ENCODE measurements at places on chromosomes 16 and 17. TPM values are rescaled to one million over a fixed set of nuclear protein-coding genes. Genes with fewer than 3 reads are reported as not detected.

The DOK4 gene
- 23.2 TPM for total RNA-seq

DNA sequence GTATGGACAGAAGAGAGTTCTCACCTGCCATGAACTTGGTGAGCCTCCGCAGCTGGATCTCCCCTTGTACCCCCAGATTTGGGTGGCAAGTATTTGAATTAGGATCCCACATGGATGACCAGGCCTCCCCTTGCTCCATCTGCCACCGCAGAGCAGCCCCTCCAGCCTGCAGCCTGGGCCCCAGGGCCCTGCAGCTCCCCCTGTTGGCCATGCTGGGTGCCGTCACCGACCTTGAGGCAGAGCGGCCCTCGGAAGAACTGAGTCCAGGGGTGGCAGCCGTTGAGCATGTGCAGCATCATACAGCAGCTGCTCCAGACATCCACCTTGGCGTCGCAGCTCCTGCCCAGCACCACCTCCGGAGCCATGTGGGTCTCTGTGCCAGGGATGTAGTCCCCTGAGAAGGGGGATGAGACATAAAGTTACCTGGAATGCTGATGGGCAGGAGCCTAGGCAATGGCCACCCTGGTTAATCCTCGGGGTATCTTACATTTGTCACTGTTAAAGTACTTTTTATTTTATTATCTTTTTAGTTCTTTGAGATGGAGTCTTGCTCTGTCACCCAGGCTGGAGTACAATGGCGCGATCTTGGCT lies 9.0 kb upstream of the SPATA32 start:
- no peak for DNase-seq

- DNase-seq = peak; percentile 75
These were observed 237.3 kb upstream of the WSCD1 start for GRCh38 chr17:5832886-5833285.

- no peak for DNase-seq
These were observed 5.5 kb upstream of the SRL start for GRCh38 chr16:4247460-4247784.

- DNase-seq = no peak
These were observed 184.0 kb downstream of the ZNF18 start for GRCh38 chr17:11813278-11813677.

The NEUROD2 gene
- total RNA-seq = not detected

- no peak for DNase-seq
These were observed 27.1 kb downstream of the OGFOD1 start for GRCh38 chr16:56478281-56479049.

DNA sequence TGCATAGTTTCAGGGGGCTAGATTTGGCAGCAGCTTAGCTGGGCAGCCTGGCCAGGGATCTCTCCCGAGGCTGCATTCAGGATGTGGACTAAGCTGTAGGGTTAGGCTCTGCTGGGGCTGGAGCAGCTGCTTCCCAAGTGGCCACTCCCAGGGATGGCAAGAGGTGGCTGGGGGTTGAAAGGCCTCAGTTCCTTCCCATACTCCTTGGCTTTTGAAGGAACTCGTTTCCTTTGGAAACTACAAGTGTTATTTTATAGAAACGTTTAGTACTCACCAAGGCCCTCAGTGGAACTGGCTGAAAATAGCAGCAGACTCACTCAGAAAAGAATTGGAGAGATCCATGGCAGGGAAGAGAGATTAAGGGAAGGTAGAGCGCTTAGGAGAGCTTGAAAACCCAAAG lies 76.4 kb downstream of the WWP2 start:
- no peak for DNase-seq

GRCh38 chr16:1823821-1824220 lies 2.8 kb downstream of the HAGH start:
- DNase-seq = no peak

The CCL18 gene
- not detected for total RNA-seq

DNA sequence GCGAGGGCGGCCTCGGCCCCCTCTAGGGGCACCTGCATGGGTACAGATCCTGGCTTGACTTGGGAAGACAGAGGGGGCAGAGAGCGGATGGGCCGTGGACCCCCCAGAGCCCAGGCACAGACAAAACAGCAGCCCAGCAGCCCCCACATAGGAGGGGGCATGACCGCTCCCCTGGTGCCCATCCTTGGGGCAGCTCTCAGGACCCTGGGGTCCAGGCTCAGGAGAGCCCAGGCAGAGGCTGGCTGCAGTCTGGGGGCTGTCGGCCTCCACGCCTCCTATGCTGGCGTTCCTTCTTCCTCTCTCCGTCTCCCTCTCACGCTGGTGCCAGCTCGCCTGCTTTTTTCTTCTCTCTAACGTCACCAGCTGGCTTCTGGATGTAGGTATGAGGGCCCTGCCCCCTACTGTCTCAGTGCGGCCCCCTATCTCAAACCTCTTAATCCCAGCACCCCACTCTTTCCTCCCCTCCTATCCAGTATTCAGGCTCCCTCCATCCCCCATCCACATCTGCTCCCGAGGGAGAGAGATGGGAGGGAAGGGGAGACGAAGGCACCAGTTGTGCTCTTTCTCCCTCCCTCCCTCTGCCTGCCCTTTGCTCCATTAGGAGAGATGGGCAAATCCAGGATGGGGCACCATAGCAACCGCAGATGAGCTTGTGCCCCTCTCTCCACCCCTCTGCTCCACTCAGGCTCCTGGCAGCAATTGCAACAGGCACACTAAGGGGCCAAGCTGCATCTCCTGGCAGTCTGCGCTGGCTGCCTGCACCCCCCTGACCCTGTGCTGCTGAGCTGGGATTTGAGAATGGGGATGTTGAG lies at the start of gene GPR179:
Gene GPR179, minus strand, starts transcription at position 349 of the 812 bp plus-strand sequence. Its CDS starts 167 bp downstream, at position 182.
- DNase-seq = no peak

- no peak for DNase-seq
These were observed 8.7 kb upstream of the ANKS4B start for GRCh38 chr16:21224800-21225199.

The TUBB3 gene
- 599 TPM for total RNA-seq

- DNase-seq = no peak
These were observed 24.8 kb downstream of the RANBP10 start for GRCh38 chr16:67781565-67781921.

DNA sequence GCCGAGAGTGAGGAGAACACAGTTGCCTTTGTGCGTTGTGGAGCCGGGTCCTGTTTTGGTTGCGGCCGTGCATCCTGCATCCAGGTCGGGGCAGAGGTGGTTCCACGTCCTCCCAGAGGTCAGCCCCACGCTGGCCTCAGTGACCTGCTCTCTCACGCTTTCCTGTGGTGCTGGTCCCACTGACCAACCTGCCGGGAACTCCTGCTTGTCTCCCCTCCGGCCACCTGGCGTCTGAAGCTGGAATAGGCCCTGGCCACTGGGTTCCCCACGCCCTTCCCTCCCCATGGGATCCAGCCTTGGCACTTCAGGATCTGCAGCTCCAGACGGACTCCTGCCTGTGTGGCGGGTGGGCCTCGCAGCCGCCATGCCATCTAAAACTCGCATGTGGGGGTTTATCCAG lies 85.5 kb upstream of the ZNF750 start:
- DNase-seq = no peak

DNA sequence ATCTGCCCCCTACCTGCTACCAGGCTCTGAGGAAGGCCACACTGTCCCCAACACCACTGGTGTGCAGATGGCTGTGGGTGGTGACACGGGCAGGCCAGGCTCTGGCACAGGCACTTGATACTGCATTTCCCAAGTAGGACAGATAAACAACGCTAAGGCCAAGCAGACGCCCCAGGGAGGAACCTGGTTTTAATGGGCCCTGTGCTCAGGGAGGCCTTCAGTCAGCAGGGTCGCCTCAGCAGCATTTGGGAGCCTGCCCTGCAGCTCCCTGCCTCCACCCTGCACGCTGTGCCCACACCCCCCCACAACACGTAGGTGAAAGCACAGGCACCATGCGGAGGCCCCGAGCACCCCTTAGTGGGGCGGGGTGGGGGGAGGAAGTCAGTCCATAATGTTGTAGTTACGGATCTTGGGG lies 3.3 kb upstream of the FASN start:
- no peak for DNase-seq

DNA sequence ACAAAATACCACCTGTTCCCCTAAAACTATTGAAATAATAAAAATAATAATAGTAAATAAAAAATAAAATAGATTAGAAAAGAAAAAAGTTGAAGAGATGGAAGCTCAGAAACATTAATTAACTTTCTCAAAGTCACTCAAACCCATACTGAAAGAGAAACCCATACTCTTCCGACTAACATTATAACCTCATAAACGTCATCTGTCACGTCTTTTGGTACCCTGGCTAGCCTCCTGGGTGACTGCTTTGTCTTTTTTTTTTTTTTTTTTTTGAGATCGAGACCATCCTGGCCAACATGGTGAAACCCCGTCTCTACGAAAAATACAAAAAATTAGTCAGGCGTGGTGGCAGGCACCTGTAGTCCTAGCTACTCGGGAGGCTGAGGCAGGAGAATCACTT lies 7.6 kb downstream of the SLFN12L start:
- no peak for DNase-seq

GRCh38 chr17:48615963-48616716 lies 1.0 kb upstream of the HOXB8 start:
- no peak for DNase-seq

The ASPHD1 gene
- total RNA-seq = 12.5 TPM

GRCh38 chr16:660459-661183 lies 7.3 kb upstream of the RHOT2 start:
- no peak for DNase-seq

DNA sequence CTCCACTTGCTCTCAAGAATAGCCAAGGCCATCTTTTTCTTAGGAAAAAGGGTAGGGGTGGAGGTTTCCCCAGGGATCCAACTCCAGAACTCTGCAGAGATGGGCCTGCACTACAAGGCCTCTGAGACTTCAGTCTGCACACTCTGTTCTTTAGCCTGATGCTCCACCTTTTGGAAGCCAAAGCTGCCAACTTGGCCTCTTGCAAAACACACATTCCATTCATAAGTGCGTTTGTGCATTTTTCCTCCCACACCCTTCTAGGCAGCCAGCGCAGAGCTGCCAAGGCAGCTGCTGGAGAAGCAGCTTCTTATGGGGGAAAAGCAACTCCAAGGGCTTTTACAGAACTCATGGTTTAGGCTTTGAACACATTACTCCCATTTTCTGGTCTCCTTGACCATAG lies 45.3 kb downstream of the REXO5 start:
- DNase-seq = peak; percentile 50

DNA sequence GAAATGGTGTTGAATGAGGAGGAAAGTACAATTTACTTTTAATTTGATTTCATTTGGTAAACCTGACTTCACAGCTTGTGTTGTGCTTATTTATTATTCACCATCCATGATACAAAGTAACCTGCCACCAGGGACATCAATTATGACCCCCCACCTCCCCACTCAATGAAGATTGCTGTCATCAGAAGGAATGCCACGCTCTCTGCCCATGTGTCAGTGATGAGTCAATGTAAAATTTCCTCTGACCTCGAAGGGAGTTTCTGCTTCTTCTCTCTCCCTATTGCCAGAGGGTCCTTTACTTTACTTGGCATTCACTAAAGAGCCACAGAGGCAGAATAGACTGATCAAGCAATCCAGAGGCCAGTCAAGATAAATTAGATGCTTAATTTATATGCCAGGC lies 759.7 kb downstream of the CDH11 start:
- peak; percentile 37 for DNase-seq

The PIK3R5 gene
- total RNA-seq = 1.7 TPM

GRCh38 chr17:69451416-69452394 lies 37.2 kb downstream of the MAP2K6 start:
- no peak for DNase-seq

DNA sequence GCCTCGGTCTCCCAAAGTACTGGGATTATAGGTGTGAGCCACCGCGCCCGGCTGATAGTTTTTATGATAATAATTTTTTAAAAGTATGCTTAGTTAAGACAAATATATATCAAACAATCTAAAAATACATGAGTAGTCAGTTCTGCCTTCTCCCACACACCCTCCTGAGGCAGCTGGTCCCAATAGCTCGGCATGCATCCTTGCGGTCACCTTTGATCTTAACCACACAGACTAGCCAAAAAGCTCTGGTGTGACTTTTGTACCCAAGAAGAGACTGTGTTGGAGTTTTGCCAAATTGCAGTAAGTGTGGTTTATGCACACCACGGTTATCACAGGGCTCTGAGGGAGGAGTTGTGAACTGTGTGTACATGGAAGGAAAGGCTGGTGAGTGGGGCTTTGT lies 25.6 kb downstream of the ATP6V0A1 start:
- no peak for DNase-seq

- no peak for DNase-seq
These were observed 39.2 kb upstream of the CCR7 start for GRCh38 chr17:40604327-40605080.

The TMEM98 gene
- total RNA-seq = 81.1 TPM

DNA sequence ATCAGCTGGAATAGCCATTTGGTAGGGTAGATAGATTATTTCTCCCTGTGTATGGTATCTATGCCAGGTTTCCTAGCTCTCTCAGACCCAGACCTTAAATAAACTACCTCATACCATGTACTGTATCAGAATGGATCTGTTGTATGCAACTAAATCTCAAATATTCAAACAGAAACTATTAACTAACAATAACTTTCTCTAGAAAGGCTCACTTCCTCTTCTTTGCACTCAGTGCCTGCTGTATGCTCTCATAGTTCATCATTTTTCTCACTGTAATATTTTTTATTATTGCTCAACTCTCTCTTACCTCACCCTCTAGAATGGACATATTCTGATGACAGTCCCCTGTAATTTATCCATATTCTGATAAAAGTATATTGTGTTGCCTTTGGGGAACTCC lies 182.4 kb downstream of the TOX3 start:
- no peak for DNase-seq

DNA sequence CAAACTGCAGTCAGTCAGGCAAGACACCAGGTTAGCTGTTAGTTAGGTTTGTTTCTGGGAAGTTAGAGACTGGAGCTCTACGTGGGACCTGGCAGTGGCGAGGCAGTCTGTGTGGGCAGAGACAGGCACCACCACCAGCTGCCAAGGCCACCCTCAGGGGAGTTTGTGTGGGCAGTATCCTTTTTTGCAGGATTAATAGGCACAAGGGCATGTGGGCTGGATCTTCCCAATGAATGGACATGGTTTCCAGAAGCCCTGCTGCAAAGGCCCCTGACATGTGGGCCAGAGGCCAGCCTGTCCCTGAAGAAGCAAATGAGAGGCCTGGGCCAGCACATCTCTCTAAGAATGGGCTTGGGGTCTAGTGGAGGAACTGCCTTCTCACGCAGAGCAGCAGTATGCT lies 19.2 kb upstream of the SREBF1 start:
- DNase-seq = no peak

DNA sequence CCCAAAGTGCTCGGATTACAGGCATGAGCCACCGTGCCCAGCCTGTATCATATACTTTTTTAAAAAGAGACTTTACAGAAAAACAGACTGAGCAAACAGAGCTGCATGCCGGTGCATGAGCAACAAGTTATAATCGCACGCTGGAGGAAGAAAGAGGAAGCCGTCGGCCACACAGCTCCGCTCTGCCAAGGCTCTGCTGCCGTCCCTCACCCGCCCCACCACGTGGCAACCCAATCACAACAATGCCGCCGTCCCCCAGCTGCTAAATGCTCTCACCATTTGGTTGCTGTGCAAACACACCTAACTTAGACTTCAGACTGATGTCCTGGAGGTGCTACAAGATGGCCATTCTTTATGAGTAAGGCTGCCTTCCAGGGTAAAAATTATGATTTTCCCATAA lies 83.5 kb downstream of the ADCY9 start:
- no peak for DNase-seq

The ATP2A1 gene
- total RNA-seq = 0.48 TPM

The KRTAP2-1 gene
- not detected for total RNA-seq

The STH gene
- total RNA-seq = not detected

GRCh38 chr17:12605222-12605621 lies 60.5 kb upstream of the MYOCD start:
- no peak for DNase-seq

GRCh38 chr17:82978765-82979349 lies 100.6 kb upstream of the METRNL start:
- no peak for DNase-seq

- no peak for DNase-seq
These were observed 163.5 kb downstream of the COPRS start for GRCh38 chr17:31695456-31696090.

The GJD3 gene
- total RNA-seq = 1.1 TPM

The RTN4RL1 gene
- not detected for total RNA-seq

The ABAT gene
- 7.5 TPM for total RNA-seq

All from kidney epithelial cell (primary cell).